Retinal pigment epithelial cell (primary cell): ENCODE measurements at places on chromosomes 4 and X.

DNA sequence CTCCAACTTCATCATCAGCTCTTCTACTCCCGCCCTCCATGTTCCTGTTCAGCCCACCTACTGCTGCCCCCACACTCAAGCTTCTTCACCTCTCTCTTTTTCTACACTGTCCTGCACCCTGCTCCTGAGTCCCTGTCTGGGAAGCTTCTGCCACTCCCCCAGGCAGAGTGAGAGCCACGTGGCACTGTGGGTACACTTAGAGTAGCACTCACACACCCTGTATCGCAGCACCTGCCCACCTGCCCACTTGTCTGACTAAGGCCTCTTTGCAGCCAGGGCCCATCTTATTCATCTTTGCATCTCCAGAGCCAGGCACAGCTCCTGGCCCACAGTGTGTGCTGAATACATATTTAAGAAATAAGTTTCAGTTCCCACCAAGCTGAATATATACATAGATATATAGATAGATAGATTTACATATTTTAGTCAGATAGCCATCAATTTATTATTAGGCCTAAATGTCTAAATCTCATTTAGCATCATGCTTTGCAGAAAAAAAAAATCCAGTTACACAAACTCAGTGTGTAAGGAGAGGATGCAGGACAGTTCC, 24.9 kb downstream of the CCDC149 start:
- no peak for DNase-seq

GRCh38 chrX:38880296-38880854, 79.1 kb downstream of the MID1IP1 start:
- DNase-seq, result no peak

DNA sequence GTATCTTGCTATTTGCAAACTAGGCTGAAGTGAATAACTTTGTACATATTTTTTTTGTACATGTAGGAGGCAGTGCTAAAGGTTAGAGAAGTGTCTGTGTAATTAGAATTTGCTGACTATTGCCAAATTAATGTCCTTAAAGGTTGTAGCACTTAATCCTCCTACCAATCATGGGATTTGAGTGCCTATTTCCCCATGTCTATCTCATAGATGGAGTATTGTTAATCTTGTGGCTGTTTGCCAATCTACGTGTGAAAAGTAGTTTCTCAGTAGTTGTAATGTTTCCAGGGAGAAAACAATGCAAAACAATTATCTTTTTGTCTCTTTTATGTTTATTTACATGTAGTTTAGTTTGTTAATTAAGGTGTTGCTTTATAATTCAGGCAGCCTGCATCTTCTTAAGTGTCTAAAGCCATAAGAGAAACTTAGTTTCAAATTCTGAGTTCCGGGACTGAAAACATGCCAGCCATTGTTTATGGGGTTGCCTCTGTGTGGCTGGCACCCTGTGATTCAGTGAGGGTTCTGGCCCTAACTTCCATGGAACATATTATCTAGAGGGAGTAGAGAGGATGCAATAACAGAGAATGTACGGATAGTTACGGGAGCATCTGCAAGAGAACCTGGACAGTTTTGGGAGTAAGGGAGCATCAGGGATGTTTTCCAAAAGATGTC, 142.4 kb downstream of the KLHL8 start:
- DNase-seq, result no peak

- DNase-seq, result no peak
These were observed 21.9 kb upstream of the P2RY8 start for GRCh38 chrX:1558761-1559468.

- DNase-seq, result no peak
These were observed 35.4 kb downstream of the ARHGEF38 start for GRCh38 chr4:105587841-105588240.

DNA sequence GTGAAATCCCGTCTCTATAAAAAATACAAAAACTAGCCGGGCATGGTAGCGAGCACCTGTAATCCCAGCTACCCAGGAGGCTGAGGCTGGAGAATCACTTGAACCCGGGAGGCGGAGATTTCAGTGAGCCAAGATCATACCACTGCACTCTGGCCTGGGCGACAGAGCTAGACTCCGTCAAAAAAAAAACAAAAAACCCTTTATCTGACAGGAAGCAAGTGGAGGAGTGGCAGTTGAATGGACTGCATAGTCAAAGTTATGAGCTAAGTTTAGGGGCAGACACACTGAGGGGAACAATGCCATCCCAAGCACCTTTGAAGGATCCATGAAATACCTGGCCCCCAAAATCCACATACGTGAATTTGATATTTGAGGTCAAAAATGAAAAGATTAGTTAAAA, 7.5 kb upstream of the HPGDS start:
- DNase-seq, result no peak

DNA sequence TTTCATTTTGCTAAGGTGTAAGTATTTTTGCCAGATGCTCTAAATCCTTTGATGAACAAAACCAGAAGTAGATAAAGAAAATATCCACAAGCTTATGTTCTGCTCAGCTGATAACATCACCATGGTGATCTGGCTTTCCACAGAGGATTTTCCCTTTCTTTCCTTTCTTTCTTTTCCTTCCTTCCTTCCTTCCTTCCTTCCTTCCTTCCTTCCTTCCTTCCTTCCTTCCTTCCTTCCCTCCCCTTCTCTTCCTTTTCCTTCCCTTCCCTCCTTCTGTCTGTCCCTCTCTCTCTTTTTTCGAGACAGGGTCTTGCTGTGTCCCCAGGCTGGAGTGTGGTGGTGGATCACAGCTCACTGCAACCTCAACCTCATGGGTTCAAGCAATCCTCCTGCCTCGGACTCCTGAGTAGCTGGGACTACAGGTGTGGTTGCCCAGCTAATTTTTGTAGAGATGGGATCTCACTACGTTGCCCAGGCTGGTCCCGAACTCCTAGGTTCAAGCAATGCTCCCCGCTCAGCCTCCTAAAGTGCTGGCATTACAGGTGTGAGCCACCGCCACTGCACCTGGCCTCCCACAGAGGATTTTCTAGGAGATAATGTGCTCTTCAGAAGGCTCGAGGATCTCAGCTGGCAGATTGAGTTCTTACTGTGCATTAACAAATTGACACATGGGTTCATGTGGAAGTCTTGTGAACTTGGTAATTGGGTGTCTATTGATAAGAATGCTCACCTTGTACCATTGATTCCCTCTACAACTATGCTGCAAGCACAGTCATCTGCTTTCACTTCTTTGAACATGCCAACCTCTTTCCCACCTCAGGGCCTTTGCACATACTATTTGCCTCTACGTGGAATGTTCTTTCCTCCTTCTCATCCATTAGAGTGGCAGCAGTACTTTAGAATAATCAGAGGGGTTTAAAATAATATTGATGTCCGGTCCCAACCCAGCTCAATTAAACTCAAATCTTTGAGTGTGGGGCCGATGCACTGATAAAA, 1.4 kb upstream of the RHOH start:
- DNase-seq, result no peak

- DNase-seq, result no peak
These were observed 66.3 kb upstream of the NUDT6 start for GRCh38 chr4:122988696-122989095.

GRCh38 chr4:158032733-158033415, 140.0 kb downstream of the GASK1B start:
- DNase-seq, result no peak

GRCh38 chr4:13493793-13494192, 9.7 kb upstream of the RAB28 start:
- no peak for DNase-seq
